NCI-H1048 (cell line): ENCODE measurements at places on chromosomes 5 and 9.

DNA sequence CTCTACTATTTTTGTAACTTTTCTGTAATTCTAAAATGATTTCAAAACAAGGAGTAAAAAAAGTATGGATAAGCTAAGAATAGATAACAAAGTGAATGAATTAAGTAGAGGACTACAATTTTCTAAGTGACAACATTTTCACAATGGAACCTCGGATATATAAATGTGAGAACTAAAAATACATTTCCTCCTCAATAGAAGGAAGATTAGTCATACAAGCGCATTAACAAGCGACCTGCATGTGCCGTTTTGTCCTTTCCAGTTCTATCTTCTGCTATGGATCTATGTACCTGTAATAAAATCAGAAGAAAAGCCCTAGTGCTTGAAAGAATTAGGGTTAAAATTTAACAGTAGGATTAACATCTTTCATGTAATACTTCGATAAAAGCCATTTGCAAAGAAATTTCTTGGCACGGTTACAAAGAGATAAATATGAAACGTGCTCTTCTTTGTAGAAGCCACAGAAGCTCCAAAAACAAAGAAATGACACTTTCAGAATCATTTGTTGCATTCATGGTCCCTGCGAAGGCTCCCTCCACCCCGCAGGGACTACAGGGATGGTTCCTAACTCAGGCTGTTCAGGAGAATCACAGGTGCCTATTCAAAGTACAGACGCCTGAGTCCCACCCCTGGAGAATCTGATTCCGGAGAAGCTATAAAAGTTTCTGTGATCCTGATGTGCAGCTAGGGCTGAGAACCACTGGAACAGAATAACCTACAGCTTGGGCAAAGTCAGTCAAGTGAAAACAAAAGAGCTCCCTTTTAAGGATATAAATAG is 216.6 kb upstream of the EFNA5 start:
- DNase-seq, result no peak

DNA sequence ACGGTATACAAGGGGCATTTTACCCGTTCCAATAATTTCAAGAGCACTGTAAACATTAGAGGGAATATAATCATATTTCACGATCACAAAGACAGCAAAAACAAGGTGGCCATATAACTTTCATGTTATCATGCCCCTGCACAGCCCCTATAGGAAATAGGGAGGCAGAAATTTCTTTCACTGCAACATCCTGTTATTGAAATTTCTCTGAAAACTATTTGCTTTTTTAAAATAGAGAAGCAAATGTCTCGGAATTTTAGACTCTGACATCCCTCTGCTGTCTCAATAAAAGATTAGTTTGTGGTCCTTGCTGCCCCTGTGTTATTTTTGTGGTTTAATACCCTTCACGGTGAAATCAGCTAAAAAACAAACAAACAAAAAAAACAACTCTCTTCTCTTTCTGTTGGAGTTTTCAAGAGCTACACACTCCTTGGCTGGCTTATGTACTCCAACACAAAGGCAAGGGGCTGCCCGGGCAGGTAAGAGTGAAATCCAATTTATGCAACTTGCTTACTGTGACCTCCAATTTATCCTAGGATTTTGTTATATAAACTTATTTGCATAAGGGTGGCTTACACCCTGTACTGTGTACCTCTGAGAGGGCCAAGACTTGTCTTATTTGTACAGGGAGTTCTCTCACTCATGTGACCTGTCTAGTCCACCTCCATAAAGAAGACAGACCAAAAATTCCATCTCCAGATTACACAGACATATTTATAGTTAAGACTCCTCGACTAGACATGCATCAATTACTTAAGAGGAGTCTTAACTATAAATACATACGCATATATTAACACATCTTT is 223.6 kb downstream of the MLLT3 start:
- no peak for DNase-seq

GRCh38 chr5:22669345-22669744 is 183.8 kb downstream of the CDH12 start:
- DNase-seq, result no peak

DNA sequence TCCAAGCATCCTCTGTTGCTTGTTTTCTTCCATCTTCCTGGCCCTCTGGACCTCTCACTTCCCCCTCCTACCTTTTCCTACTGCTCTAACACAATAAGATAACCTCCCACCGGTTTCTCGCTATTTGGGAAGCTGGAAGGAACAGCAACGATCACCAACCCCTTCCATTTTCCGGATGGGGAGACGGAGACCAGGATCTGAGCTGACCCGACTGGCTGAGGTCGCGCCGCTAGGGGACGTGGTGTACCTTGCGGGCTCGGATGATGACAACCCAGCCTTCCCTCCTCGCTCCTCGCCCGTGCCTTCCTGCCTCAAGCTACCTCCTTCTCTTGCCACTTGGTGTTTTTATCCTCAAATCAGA is 1.9 kb downstream of the LPAR1 start:
- DNase-seq, result no peak

DNA sequence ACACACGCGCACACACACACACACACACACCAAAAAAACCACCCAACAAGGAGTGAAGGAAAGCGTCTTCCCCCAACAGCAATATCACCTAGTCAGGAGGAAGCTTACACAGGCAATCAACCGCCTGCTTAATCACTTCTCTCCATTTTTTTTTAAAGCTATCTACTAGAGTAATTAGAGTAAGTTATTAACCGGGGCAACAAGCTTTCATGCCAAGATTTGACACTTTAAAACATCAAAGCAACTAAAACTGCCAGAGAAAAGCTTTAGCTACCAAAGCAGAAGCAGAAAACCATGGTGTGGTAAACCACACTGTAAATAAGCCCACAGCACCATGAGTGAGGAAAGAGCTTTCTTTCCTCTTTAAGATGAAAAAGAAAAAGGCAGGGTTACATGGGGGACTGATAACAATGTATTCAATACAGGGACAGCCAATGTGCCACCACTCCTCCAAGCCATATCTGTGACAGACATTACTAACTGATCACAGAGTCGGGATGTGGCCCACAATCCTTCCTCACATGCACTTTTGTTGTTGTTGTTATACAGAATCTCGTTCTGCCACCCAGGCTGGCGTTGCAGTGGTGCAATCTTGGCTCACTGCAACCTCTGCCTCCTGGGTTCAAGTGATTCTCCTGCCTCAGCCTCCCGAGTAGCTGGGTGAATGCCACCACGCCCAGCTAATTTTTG is 282.1 kb downstream of the CRB2 start:
- no peak for DNase-seq

- DNase-seq, result no peak
These were observed 19.2 kb upstream of the NANS start for GRCh38 chr9:98037357-98037756.

GRCh38 chr9:80890124-80890523 is 799.2 kb downstream of the TLE1 start:
- no peak for DNase-seq

GRCh38 chr5:72954389-72954788 is 1.5 kb upstream of the FCHO2 start:
- no peak for DNase-seq

- no peak for DNase-seq
These were observed 90.7 kb upstream of the ADRA1B start for GRCh38 chr5:159825551-159826051.

- no peak for DNase-seq
These were observed 32.3 kb upstream of the NRG2 start for GRCh38 chr5:140075371-140075770.

DNA sequence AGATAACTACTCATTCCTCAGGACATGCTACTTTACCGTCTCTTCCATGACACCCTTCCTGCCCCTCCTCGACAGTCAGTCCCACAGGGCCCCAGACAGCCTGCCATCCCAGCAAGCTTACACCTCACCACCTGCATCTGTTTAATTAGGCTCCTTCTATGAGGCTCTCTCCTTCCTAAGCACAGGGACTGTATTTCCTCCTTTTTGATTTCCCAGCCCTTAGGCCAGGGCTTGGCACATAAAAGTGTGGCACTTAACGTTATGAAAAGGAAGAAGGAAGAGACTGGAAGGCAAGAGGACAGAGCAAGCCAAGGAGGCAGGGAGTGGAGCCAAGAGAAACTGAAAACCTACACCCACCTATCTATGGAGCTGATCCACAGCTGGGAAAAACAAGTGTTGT is 146.8 kb downstream of the SIL1 start:
- no peak for DNase-seq

DNA sequence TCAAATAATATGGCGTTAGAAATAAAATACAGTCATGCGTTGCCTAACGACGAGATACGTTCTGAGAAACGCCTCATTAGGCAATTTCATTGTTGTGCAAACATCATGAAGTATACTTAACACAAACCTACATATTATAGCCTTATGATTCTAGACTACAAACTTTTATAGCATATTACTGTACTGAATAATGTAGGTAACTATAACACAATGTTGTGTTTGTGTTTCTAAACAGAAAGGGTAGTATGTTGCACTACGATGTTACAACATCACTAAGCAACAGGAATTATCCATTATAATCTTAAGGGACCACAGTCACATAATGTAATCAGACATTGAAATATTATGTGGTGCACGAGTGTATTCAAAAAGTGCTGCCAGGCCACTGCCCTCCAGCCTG is 3.0 kb upstream of the SMC2 start:
- DNase-seq, result peak; percentile 21

GRCh38 chr5:151869843-151870242 is 54.8 kb downstream of the GLRA1 start:
- no peak for DNase-seq

DNA sequence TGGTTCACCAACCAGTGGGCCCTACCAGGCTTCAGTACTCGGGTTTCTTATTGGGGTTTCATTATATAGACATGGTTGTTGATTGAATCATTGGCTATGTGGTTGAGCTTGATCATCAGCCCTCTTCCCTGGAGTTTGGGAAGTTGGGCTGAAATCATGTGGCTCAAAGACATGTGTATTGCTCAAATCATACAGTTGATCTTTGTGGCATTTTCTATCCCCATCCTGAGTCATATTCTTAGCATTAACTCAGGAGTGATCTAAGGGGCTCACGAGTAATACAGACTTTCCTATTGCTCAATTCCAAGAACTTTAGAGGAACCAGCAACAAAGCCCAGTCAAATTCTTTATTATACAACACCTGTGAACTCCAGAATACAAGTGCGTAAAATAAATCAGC is 66.2 kb downstream of the SMC5 start:
- no peak for DNase-seq

DNA sequence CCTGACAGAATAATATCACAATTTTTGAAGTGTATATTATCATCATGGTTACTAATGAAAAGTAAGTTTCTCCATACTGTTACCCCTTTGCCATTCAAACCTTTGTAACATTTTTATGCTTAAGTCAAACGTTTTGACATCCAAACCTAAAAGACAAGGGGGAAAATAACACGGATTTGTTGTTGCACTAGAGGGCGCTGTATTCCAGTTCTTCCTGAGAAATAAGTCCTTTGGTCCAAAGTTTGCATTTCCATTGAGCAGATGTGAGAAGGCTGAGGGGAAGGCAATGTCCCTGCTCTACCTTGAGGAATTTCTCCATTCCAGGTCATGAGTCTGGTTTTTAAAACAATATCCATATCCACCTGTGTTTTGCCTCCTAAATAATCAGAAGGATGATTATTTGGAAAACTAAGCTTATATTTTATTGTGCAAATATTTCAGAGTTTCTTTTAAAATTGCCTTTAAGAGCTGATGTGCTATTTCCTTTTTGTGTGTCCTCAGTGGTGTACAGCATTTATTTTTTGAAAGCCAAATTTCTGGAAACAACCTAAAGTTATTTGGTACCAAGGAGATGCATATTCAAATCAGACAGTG is 9.7 kb downstream of the LECT2 start:
- peak; percentile 56 for DNase-seq

DNA sequence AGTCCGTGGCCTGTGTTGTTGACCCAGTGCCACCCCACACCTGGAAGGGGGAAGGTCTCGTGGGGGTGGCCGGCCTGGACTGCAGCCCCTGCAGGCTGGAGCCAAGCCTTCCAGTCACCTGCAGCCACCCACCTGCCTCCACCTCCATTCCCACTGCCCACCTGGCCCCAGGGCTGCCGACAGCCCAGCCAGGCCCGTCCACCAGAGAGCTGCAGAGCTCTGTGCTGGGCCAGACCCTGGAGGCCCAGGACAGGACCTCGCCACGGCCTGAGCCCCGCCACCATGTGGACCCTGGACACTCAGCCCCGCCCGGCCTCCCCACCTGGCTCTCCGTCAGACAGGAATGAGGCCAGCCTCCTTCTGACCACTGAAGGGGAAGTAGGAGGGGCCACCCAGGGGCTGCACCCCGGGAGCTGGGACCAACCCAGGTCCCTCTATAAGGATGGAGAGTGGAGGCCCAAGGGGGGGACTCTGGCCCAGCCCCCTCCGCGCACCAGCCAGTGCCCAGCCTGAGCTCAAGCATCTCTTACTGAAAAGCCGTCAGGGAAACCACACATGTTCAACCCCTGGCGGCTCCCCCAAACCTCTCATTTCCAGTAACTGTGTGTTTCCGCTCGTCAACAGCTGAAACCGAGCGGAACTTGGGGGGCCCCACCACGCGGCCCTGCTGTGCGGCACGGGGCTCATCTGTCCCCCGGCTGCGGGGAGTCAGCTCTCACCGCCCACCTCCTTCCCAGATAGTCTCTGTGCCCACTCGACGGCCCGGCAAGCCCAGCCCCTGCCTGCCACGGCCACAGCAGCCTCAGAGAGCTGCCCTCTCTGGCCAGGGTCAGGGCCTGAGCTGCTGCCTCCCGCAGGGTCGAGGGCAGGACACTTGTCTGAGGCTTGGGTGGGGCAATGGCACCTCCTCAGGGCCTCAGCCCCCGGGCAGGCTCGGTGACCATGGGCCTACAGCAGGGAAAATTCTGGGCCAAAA is 12.8 kb downstream of the NOTCH1 start:
- DNase-seq, result no peak

DNA sequence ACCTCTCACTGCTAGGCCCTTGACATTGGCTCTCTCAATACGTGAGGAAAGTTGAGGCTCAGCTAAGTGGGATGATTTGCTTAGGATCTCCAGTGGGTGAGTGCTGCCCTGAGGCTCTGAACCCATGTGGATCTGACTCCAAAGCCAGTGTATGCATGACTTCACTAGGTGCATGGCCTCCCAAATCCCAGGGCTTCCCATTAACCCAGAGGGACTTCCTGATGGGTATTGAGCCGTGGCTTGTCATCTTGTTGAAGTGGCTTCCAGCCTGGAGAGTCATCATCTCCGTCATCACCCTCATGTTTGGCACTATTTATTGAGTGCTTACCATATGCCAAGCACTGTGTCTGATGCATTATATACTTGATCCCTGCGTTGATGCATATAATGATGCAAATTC is 37.3 kb upstream of the TEX48 start:
- no peak for DNase-seq

GRCh38 chr5:151007430-151008209 is 12.8 kb upstream of the GPX3 start:
- DNase-seq, result no peak

DNA sequence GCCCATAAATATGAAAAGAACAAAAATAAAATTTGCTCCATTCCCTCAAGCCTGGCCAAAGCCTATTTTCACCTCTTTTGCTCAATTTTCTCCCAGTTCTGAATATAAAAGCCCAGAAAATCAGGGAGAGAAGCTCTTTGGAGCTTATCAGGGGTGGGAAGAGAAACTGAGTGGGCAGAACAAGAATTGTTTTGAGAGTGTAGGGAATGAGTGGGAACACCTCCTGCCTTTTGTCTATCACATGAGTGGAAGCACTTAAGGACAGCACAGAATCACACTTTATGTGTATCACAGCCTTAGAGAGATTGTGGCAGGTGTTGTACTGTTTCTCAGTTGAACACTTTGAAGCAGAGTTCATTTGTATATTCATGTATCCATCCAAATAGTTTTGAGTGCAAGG is 139.2 kb upstream of the HMHB1 start:
- no peak for DNase-seq
